ENCODE measurements at places on chromosomes 3 and 15.

DNA sequence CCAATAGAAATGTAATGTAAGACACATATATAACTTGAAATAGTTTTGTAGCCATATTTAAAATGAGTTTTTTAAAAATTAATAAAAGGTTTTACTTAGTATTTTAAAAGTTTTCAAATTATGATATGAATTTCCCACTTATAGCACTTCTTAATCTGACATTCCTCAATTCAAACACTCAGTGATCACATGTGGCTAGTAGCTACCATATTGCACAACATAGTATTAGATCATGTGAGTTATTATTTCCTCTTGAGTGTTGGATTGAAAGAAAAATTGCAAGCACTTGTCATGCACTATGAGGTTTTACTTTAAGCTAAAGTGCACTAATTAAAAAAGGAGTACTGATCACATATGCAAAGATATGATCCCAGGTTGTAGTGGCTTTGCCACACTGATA lies 453.4 kb upstream of the ROBO2 start:
- DNase-seq = no peak

- DNase-seq = no peak
These were observed 63.6 kb upstream of the BOC start for GRCh38 chr3:113147681-113148261.

DNA sequence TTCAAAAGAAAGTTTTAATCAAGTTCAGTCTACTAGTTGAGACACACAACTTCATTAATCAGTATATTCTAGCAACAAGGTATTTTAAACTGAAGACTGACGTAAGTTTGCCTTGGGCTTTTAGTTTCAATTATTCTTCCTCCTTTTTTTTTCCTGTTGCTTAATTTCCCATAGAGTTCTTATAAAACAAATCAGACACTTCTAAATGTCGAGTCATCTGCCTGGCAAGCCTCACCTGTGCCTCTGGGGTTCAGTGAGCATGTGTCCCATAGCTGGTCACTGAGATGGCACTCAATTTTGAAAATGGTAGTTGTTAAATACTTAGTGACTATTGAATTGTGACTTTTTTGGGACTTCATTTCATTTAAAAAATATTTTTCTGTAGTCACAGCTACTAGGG lies 27.4 kb downstream of the NKIRAS1 start:
- no peak for DNase-seq

- DNase-seq = no peak
These were observed 257.9 kb downstream of the PDCD6IP start for GRCh38 chr3:34056181-34056910.

GRCh38 chr15:51290720-51291119 lies 47.7 kb downstream of the CYP19A1 start:
- DNase-seq = no peak

GRCh38 chr3:148062590-148062989 lies 635.1 kb upstream of the AGTR1 start:
- DNase-seq = no peak

DNA sequence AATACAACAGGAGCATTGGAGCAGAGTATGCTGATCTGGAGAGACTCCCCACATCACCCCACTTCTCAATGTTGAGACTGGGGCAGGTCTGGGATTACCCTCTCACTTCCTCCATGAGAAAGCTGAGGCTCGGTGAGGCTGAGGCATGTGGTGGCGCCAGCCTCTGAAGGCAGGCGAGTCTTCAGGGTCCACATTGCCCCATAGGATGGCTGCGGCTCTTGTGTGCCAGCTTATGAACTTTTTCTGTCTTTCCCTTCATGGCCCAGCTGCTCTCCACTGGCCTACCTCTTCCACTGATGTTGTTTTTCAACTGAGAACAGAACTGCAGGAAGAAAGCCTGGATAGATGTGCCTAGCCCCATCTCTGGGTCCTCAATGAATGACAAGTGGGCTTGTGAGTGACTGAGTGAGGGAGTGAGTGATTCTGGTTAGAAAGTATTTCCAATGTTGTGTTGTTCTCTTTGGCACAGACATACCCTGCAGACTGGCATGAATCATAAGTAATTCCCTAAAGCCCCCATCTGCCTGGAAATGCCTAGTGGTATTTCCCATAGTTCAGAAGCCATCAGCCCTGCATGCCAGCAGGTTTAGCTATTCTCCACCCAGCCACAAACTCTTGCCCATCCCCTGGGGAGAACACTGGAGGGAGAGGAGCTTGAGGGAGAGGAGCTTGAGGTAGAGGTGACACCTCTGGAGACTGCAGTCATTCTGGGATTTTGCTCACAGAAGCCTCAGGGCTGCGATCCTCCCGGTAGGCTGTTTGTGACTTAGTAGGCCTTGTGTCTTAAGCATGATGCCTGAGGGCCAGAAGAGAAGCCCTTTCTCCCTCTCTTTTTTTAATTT lies 56.9 kb downstream of the AMOTL2 start:
- DNase-seq = no peak

DNA sequence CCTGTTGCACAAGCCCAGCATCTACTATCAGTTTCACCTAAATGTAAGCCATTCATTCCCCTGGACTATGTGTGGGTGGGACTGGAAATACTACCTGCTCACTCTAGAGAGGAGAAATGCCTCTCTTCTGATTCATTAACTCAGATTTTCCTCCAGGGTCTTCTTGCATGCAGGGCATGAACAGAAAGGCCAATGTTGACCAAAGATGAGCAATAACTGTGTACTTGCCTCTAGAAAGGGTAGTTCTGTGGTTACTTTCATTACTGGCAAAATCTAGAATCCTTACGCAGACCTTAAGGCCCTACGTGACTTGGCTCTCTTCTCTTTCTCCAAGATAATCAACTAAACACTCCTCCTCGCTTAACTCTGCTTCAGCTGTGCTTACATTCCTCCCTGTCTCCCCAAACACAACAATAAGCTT lies 81.4 kb upstream of the PSMD6 start:
- no peak for DNase-seq

- no peak for DNase-seq
These were observed 107.3 kb downstream of the RFTN1 start for GRCh38 chr3:16406166-16406565.

DNA sequence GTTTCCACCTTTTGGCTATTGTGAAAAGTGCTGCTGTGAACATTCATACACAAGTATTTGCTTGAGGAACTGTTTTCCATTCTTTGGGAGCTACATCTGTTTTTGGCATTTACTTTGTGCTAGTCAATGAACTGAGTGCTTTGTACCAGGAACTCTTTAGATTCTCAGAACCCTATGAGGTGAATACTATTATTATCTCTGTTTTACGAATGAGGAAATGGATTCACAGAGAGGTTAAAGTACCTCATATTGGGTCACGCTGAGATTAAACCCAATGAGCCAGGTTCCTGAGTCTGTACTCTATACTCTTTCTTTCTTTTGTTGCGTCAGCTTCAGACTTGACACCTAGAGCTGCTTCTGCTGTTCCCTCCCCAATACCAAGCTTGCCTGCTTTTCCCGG lies 358.1 kb downstream of the CNTN4 start:
- no peak for DNase-seq

DNA sequence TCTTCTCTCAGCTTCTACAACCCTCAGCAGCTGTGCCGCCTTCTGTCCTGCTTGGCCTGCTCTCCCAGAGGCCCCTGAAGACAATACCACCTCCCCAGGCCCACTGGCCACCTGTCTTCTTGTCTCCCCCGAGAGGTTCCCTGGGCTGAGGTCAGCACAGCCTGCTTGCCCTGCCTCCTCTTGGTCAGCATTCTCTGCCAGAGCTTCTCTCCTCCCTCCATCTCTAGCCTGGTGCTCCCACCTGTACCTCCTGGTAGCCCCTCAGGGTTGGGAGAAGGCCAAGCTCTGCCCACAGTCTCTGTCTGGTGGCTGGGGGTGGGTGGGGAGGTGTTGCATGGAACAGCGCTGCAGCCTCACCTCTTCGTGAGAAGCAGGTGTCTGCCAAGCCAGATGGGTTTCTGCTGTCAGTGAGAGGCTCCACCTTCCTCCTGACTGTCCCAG lies 5.6 kb upstream of the ISLR start:
- no peak for DNase-seq

DNA sequence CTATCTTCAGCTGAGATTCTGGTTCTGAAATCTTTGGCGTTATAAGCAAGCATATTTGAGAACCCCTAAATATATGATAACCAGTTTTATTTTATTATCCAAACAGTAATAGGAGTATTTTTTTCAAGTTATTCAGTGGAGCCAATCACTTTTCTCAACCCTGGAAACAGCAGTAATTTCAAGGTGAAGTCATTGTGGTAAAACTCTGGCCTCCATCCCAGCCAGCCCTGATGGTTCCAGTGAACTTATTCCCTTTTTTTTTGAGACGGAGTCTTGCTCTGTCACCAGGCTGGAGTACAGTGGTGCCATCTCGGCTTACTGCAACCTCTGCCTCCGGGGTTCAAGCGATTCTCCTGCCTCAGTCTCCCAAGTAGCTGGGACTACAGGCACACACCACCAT lies 545.4 kb upstream of the IL12A start:
- DNase-seq = no peak

- no peak for DNase-seq
These were observed 23.5 kb downstream of the DNAH1 start for GRCh38 chr3:52339612-52340011.

DNA sequence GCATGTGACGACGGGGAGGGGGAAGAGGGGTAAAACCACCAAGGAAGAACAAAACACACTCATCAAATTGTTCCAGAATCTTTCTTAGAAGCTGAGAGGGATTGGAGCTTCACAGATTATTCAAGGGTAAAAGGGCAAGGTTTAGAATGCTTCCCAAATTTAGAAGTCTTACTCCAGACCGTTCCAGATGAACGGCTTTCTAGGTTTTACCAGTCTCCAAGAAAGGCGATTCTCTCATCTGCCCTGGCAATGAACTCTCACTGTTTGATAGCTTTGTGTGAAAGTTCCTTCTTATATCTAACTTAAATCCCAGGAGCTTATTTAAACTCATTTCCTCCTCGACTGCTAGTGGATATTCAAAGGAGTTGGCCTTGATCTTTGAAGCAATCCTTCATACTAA lies 124.3 kb upstream of the PRICKLE2 start:
- DNase-seq = no peak

- DNase-seq = no peak
These were observed 70.8 kb upstream of the MBNL1 start for GRCh38 chr3:152197937-152198336.

- no peak for DNase-seq
These were observed 243.1 kb downstream of the GABRG3 start for GRCh38 chr15:27214032-27214431.

DNA sequence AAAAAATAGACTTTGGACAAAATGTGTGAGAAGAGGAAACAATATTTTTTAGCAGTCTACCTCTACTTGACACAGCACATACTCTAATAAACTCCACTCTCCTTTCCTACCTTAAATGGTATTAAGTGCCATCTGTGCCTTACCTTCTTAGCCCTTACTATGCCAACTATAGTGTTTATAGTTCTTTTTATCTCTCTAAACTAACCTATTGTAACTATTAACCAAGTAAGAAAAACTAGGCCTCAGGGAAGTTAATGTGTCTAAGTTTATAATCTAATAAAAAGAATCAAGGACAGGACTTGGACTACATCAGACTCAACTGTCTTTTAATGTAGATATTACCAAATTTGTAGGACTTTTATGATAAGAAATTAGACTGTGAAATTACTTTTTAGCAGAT lies 251.7 kb upstream of the ROBO2 start:
- no peak for DNase-seq

GRCh38 chr3:176663837-176664831 lies 533.1 kb downstream of the TBL1XR1 start:
- no peak for DNase-seq
